ENCODE measurements at places on chromosomes 5 and 9. TPM values are rescaled to one million over a fixed set of nuclear protein-coding genes. Genes with fewer than 3 reads are reported as not detected.

PCDHB13 gene
- 0.65 TPM for total RNA-seq

LRRC70 gene
- 27.7 TPM for total RNA-seq

TRIM52 gene
- total RNA-seq: 5.8 TPM

ADGRV1 gene
- total RNA-seq: 0.15 TPM

CEMIP2 gene
- 62.0 TPM for total RNA-seq

CDX1 gene
- not detected for total RNA-seq

LRRC19 gene
- not detected for total RNA-seq

CER1 gene
- total RNA-seq: not detected

PHF24 gene
- total RNA-seq: not detected
